ENCODE measurements at places on chromosomes 2 and 18.

DNA sequence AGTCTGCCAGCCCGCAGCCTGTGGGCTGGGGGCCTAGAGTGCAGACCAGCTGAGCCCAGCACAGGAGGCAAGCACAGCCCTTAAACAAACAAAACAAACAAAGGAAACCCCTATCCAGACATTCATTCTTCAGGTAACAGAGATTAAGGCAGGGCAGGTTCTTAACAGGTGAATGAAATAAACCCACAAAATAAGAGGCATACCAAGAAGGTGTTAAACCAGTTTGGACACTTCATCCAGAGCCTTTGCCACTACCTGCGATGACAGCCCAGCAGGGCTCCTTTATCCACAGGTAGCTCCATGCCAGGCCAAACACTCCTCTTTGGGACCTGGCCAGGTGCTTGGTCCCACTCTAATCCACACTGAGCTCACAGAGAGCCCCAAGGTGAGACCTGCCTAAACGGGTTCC is 209.7 kb upstream of the SIX2 start:
- DNase-seq, result no peak

DNA sequence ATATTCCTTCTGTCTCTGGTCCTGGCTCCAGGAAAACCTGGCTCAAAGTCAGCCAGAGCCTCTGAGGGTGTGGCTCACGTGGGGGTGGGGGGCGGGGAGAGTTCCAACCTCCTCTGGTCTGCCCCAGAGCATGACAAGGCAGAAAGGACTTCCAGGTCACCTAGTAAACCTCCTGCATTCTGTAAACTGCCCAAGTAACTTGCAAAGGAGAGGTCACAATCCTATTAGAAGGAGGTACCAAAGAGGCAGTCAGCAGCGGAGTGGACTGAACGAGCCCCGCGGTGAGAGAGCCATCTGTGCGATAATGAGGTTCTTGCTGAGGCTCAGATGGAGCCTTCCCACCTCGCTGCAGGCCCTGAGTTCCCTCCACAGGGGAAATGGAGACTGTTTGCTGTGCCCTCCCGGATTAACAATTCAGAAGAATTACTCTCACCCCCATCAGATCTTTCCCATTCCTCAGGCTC is 58.9 kb upstream of the GATA6 start:
- DNase-seq, result no peak

GRCh38 chr2:156334496-156335478 is 2.3 kb upstream of the NR4A2 start:
- DNase-seq, result peak; percentile 93

DNA sequence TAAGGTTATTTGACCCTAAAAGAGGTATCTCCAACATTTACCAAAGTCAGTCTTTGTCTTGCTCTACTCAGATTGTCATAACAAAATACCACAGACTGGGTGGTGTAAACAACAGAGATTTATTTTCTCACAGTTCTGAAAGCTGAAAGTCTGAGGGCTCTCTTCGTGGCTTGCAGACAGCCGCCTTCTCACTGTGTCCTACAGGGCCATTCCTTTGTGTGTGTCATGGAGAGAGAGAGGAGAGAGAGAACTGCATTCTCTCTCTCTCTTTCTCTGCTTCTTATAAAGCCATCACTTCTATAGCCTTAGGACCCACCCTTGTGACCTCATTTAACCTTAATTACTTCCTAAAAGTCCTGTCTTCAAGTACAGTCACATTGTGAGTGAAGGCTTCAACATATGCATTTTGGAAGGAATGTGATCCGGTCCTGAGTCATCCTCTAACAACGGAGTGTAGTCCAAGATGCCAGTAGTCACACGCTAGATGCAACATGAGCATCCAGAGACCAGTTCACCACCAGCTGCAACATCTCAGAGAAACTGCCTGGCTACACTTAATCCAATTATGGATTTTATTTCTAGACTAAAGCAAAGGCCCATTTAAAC is 130.2 kb downstream of the CD226 start:
- DNase-seq, result no peak

- DNase-seq, result no peak
Observed at GRCh38 chr2:182542501-182543258, 115.8 kb upstream of the PDE1A start.

GRCh38 chr2:54038835-54039234 is 68.0 kb upstream of the PSME4 start:
- DNase-seq, result peak; percentile 12

DNA sequence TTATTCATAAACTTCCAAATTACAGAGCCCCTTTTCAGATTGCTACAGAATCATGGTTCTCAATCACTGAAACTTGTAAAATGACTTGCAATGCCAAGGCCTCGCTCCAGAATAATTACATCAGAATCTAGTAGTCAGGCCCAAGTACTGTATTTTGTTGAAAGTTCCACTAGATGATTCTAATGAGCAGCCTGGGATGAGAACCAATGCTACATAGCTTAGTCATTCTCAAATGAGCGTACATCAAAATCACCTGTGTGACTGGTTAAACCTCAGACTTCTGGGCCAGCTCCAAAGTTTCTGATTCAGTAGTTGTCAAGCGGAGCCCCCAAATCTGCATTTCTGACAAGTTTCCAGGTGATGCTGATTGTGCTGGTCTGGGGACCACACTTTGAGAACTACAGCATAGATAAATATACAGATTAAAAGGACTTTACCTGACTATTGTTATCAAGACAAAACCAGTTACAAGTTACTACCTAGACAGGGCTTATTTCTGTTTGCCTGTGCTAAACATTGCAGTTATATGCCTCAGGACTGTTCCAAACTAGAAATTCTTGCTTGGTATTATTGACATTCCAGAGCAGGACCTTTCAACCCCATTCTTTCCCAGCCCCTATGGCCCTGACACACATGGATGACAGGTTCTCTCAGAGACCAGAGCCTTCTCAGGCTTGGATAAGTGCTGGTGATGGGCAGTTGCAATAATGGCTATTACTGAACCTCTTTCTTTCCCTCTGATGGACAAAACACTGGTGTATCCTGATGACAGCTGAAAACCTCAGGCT is 83.1 kb downstream of the UPP2 start:
- no peak for DNase-seq

DNA sequence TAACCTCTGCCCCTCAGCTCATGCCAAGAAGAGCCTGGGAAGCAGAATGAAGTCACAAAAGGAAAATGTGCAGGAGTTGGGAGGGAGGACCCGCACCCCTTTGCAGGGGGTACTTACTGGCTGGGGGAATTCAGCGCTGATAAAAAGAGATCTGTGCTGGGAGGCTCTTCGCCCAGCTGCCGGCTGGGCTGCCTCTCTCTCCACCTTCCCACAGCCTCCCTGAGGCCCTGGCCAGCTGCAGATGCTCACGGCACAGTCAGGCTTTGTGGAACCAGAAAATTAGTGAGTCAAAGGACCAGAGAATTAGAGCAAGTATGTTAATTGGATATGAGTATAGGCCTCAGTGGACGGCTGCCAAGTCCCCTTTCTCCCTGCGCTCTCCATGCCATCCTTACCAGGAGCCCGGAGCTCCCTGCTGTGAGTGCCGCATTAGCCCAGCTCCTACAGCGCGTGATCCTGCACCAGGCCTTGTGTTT is 181.7 kb upstream of the SH3BP4 start:
- DNase-seq, result no peak

- DNase-seq, result no peak
Observed at GRCh38 chr2:138210487-138210886, 246.2 kb downstream of the HNMT start.

Measured in transverse colon (tissue), 4 donors.